ENCODE measurements at places on chromosomes 11 and 22. TPM values are rescaled to one million over a fixed set of nuclear protein-coding genes. Genes with fewer than 3 reads are reported as not detected.

The VSIG10L2 gene
- not detected for total RNA-seq

The BIK gene
- total RNA-seq = 0.18 TPM

The GRAP2 gene
- total RNA-seq = not detected

The MAPK8IP2 gene
- under 0.01 TPM for total RNA-seq

The ZP1 gene
- total RNA-seq = 0.28 TPM
